Activated naive CD8-positive, alpha-beta T cell treated with anti-CD3 and anti-CD28 coated beads, Interleukin-2, amount 50 U/mL, for 24 hours (primary cell): ENCODE measurements at places on chromosomes 12 and 14.

DNA sequence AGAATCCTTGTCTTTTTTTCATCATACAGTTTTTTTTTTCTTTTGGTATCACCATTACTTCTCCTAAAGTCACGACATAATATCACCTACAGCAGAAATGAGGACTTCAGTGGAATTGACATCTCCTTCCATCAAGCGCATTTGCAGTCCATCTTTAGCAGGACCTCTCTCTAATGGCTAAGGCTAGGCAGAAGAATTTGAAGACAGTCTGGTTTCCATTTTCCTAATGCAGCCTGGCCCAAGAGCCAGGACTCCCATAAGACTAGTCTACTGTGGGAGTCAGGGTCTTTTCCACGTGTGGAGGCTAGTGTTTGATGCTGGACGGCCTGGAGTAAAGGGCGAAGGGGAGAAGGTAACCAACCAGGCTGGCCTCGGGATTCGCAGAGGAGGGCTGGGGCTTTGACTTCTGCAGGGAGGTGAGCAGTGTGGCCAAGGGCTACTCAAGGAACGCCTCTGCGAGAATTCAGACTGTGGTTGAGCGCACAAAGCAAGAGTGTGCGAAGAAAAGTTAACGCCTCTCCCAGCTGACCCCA, 769 bp upstream of the ZNF740 start:
- DNase-seq, result no peak

- DNase-seq, result no peak
These were observed 21.5 kb downstream of the ZDHHC17 start for GRCh38 chr12:76785407-76785806.

DNA sequence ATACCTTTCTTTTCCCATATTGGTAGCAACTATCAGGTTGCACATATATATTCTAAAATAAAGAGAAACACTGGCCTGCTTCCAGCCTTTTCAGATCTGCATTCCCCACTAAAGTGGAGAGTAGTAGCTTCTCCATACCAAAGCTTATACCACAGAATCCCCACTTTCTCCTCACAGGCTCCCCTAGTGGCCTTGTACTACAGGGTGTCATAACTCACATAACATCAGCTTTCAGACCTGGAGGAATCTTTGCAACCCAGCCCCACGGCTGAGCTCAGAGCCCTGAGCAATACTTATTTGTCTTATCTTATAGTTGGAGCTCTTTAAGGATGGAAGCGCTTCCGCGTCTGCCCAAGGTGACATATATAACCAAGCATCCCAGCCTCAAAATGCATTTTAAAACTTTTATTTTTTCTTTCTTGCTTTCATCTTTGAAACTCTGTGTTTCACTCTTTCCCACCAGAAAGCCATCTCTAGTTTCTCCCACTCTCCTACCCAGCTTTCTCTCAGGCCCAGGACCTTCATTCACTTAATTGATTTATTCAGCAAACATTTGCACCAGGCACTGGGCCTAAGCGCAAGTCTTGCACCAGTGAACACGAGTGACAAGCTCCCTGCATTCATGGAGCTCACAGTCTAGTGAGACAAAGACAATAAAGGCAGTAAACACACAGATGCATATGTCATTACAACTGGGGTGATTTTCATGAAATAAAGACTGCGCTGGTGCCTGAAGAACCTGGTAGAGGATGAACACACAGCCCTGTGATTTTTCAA, 254.7 kb downstream of the IPO8 start:
- DNase-seq, result no peak

GRCh38 chr14:85316701-85317410, 213.1 kb upstream of the FLRT2 start:
- no peak for DNase-seq

- DNase-seq, result no peak
These were observed 277.0 kb upstream of the GARIN6 start for GRCh38 chr12:99370421-99371138.

GRCh38 chr14:99982537-99983250, 82.5 kb upstream of the EVL start:
- peak; percentile 66 for DNase-seq

GRCh38 chr12:47206450-47207339, 126.9 kb upstream of the AMIGO2 start:
- no peak for DNase-seq

DNA sequence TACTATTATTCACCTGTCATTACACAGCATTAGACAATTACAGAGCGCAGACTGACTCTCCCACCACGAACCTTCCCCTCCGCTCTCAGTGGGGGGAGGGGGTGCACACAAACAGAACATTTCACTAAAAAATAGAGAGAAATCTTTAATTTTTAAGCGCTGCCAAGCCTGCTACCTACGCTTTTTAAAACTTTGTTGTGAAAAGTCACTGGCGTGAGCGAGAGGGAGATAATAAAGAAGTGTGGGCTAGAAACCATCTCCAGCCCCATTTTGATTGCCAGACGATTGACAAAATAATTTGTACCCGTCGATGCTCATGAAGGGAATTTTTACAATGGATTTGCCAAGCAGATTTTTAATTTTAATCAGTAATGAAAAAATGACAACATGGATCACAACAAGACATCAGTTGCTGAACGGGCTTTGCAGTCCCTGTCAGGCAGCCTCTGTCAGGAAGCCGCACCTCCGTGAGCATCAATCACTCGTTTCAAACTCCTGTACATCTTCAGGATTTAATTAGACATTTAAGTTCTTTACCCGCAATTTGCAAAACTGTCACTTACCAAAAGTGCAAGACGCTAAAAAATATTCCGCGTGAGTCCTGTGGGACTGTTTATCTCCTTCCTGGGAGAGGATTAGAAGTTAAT, 209.1 kb downstream of the BCL11B start:
- no peak for DNase-seq

DNA sequence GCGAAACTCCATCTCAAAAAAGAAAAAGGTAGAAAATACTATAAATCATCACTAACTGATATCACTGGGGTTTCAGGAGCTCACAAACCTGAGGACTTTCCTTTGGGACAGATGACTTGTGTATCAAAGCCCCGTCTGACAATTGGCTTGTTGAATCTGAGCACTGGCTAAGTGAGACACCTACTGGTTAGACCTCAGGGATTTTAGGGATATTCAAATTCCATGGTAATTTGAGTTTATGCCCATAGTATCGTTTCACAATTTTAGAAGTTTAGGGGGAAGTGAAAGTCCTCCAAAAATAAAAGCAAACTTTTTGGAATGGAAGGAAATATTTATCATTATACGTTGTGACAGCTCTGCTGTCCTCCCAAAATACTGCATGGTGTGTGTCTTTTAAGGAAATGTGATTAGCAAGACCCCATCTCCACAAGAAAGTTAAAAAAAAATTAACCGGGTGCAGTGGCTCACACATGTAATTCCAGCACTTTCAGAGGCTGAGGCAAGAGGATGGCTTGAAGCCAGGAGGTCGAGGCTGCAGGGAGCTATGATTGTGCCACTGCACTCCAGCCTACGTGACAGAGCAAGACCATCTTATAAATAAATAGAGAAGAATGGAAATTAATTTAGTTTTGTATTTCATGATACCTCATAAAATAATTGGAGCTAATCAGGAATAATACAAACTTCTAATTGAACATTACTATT, 49.2 kb downstream of the FBXL14 start:
- no peak for DNase-seq

DNA sequence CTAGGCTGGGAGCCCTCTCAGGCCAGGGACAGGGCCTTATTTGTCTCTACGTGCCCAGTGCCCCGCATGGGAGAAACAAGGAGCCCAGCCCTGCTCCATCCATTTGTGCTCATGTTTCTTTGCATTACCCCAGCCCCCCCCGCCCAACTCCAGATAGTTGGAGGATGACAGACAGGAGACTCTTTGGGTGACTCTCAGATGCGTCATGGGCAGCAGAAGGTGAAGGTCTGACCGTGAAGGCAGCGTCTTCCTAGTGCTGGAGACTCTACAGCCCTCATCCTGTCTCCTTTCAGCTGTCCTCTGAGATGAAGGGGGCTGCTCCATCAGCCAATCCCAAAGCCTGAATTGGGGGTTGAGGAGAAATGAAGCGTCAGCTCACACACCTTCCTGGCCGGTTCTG, 283 bp upstream of the PSMB11 start:
- no peak for DNase-seq

- DNase-seq, result no peak
These were observed 50.8 kb downstream of the KCNA1 start for GRCh38 chr12:4960547-4960946.

DNA sequence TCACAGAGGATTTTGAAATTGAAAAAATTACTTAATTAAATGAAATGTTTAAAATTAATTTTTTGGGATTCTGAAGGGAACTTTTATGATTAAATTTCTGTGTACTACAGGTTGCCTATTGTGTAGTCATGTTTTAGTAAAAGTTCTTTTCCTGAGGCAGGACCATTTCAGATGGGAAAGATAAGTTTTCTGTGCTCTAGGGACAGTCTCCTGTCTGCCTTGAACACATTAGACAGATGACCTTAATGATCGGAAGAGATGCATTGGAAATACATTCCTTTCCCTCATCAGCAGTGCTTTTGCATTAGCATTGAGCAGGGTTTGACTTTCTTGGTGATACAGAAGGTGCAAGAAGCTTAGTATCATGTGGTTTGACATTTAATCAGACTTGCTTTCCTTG, 28.1 kb downstream of the CRADD start:
- DNase-seq, result no peak

GRCh38 chr12:127174881-127175280, 1092.1 kb upstream of the TMEM132C start:
- no peak for DNase-seq

GRCh38 chr14:64736271-64737169, 32.3 kb downstream of the PLEKHG3 start:
- DNase-seq, result no peak

GRCh38 chr14:104871656-104872468, 6.8 kb downstream of the CEP170B start:
- no peak for DNase-seq

- DNase-seq, result no peak
These were observed 68.0 kb downstream of the SERPINA3 start for GRCh38 chr14:94679937-94680861.

DNA sequence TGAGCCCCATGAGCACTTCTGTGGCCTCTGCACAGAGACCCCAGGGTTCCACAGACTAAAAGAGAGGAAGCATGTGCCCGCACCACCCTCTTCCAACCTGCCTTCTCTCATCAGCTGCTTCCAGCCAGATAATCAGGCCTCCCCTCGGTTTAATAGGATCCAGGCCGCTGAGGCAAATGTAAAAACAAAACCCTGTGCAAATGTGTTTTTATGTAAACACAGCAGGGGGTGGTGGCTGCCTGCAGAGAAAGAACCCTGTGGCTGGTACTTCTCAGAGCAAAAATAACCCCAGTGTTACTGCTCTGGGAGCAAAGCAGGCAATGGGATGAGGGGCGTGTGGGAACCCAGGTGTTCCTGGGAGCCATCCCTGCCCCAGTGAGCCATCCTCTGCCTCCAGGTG, 46.2 kb downstream of the WSCD2 start:
- DNase-seq, result no peak

DNA sequence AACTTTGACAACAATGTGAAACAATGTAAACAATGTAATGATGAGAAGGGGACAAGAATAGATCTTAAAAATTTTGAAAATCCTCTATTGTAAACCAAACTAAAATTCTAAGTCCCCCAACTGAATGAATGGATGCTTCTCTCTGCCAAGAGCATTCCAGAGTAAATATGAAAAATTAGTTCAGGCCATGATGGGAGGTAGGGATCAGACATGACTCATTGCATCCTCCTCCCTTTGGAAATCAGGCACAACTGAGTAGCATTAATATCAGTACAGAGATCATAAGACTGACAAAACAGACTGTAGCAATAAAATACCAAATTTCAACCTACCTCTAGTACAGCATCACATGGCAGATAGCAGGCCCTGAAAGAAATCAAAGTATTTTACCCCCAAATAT, 559.9 kb downstream of the C12orf50 start:
- DNase-seq, result no peak

- peak; percentile 14 for DNase-seq
These were observed 1095.9 kb downstream of the TMEM121 start for GRCh38 chr14:106622200-106622745.

DNA sequence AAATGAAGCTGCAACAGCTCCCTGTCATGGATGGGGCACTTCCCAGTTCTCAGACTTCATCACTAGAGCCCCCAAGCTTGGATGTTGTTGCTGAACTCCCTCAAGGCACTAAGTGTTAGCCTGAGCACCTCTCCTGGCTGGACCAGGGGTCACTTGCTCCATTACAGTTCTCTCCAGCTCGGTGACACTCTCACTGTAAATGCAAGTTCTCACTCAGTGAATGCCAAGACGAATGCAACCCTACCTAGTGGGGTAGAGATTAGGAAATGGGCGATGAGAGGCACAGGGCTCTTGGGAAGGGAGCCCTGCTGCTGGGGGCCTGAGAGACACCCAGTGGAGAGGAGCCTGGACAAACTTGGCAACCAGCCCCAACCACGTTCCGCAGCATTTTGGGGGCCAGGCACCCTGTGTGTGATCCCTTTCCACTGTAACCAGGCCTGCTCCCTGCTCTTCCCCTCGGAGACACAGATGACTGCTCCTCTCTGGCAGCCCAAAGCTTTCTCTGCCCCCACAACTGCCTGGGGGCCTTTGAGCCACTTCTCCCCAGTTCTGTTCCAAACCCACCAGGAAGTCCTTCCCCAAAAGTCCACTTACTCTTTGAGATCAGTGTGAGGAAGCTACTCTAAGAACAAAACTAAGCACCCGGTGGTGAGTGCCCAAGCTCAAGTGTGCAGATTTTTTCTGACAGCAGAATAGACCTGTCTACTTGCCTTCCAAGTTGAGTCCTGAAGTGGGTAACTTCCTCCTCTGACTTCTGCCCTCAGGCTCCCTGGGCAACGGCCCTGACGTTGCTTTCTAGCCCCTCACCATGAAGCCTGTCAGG, 8.0 kb upstream of the SELPLG start:
- no peak for DNase-seq

DNA sequence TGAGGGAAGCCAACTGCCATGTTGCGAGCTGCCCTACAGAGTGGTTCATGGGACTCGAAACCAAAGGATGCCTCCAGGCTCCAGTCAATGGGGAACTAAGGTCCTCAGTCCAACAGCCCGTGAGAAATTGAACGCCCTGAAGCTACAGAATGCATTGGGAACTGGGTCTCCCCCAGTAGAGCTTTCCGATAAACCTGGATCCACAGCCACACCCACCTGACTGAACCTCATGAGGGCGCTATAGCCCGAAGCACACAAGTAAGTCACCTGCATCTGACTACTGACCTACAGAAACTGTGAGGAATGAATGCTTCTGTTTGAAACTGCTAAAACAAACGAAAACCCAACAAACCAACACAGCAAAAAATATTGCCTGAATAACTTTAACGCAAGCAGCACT, 1297.7 kb downstream of the AACS start:
- no peak for DNase-seq

GRCh38 chr12:89345830-89346740, 6.2 kb downstream of the DUSP6 start:
- peak; percentile 38 for DNase-seq

DNA sequence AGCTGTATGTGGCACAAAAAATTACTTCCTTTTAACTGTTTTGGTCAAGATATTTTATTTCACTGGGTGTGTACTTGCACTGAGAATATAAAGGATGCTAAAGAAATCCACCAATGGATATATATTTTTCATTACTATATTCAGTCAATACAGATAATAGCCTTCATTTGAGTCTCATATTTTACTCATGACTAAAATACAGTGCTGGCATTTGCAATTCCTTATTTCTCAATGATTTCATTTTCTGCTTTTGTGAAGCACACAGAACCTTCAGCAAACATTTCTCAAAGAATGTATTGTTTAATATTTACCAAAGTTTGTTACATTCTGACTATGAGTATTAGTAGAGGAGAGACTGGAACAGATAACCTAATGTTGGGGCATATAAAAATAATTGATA, 93.2 kb upstream of the SOX5 start:
- no peak for DNase-seq
